ENCODE measurements at places on chromosomes 4 and X. TPM values are rescaled to one million over a fixed set of nuclear protein-coding genes. Genes with fewer than 3 reads are reported as not detected.

The DCAF8L2 gene
- not detected for total RNA-seq

DNA sequence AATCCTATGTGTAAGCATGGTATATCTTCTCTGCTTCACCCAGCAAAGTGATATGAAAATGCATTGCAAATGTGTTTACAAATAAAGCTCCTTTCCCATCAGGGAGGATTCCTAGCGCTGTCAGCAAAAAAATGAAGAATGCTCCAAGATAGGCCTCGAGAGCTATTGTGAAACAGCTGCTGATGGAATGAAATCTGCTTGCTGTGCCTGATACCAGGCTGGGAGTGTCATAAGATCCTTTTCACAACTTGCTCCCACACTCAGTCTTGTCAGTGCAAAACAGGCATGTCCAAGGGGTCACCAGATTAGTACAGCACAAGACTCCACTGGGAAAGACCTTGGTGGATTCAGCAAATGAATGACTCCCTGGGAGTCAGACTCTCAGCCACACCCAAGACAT, 34.1 kb downstream of the HNRNPH2 start:
- no peak overlapping the region for H3K4me3 ChIP-seq
- H3K27me3 ChIP-seq = no peaks in the 10 kb centered on the region
- no peak overlapping the region for H3K27ac ChIP-seq
- DNase-seq = no peak
- no peaks in the 10 kb centered on the region for H3K4me1 ChIP-seq

- no peak overlapping the region for H3K4me3 ChIP-seq
- H3K27ac ChIP-seq = no peak overlapping the region
- no peaks in the 10 kb centered on the region for H3K4me1 ChIP-seq
- no peaks in the 10 kb centered on the region for H3K27me3 ChIP-seq
- DNase-seq = no peak
- no peaks in the 10 kb centered on the region for H3K36me3 ChIP-seq
Observed at GRCh38 chr4:66014146-66014765, 344.0 kb upstream of the EPHA5 start.

The MAOB gene
- total RNA-seq = 17.2 TPM

Data from lung (tissue), 17 donors.